ENCODE measurements at places on chromosomes 1 and 21. TPM values are rescaled to one million over a fixed set of nuclear protein-coding genes. Genes with fewer than 3 reads are reported as not detected.

DNA sequence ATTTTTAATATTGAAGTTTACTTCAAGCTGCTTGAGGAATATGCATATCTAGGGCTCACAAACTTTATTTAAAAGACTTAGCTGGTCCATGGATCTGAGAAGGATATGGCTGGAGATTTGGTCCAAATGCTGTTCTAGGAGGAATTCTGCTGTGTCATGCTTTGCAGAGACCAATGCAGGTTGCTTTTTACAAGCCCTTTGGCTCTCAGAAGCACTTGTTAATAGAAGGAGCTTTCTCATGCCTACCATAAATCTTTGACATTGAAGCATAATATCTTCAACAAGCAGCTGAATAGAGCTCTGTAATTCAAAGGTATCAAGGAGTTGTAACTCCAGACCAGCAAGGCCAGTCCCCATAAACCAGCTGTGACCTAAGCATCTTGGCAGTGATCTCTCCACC is 299.1 kb downstream of the HHAT start:
- DNase-seq: no peak

- no peak for DNase-seq
Measured at GRCh38 chr1:28243685-28244311, 7.9 kb downstream of the ATP5IF1 start.

DNA sequence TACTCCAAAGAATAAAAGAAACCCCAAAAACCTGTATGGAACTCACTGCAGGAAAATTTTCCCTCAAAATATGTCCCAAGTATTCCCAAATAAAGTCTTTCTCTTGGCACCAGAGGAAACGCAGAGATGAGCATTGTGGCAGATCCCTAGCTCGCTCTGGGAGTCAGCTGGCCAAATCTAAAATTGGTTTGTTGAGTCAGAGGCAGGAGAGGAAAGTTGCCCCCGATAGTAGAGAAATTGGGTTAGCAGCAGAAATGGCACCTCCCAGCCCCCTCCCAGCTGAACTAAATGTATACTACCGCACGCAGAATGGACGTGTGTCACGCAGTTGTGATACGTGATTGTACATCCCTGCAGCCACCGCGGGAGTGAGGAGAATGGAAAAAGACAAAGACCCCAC is 39.9 kb upstream of the TARBP1 start:
- no peak for DNase-seq

DNA sequence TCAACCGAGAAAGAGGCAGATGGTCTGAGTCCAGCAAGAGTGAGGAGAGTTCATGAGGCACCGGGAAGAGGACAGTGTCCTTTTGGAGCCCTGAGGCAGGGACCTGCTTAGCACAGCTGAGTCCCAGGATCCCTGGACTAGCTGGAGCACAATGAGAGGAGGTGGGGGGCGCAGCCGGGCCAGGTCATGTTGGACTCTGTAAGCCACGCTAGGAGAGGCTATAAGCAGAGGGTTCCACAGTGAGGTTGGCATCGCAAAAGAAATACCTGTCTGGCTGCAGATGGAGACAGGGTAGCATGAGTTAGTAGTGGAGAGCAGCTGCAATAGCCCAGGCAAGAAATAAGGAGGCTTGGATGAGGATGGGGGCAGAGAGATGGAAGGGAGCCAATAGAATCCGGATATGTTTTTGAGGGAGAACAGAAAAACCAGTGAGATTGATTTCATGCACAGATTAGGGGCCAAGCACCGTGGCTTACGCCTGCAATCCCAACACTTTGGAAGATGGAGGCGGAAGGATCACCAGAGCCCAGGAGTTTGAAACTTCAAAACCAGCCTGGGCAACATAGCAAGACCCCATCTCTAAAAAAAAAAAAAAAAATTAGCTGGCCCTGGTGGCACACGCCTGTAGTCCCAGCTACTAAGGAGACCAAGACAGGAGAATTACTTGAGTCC is 98.2 kb downstream of the DHRS3 start:
- no peak for DNase-seq

DNA sequence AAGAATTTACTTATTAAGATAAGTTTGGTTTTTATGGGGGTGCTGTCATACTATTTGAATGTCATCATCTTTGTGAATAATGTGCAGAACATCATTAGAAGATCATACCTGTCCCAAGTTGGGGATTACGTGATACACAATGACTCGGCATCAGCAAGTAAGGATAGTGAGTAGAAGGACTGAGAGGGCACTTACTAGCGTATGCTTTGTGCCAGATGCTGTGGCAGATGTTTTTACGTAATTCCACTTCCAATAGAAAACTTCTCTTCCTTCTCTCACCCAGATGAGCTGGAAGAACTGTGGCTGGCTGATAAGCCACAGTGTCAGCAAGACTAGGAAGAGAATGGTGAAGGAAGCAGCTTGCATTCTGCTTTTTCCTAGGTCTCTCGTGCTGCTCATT is 28.1 kb upstream of the TGFB2 start:
- no peak for DNase-seq

DNA sequence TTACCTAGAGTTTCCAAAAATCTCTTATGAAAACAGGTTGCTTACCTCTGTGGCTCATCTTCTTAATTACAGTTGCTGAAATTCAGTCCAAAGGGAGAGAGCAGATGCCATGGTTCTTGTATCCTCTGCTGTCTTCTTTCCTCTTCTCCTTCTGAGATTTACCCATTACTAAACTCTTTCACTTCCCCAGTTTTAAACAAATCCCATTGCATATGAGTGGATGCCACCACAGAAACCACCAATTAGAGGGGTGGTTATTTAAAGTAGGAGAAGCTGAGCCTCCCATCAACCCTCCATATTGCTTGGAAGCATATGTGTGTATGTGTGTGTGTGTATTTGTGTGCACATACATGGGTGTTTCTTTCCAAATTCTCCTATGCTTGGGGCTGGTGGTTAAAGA is 128.5 kb upstream of the KCNK1 start:
- DNase-seq: no peak

CLDN17 gene
- total RNA-seq: not detected
